WTC11 (cell line): ENCODE measurements at places on chromosomes 5 and 9. TPM values are rescaled to one million over a fixed set of nuclear protein-coding genes. Genes with fewer than 3 reads are reported as not detected.

Gene ZNF883
- total RNA-seq = 22.0 to 25.4 TPM (median 22.6 TPM) in 3 replicates

Gene IFNA21
- not detected in 3 replicates for total RNA-seq

Gene SLC36A3
- total RNA-seq = not detected in 3 replicates

Gene CKMT2
- total RNA-seq = 1.8 to 3.1 TPM (median 2.4 TPM) in 3 replicates

Gene BAAT
- total RNA-seq = 0.11 to 0.17 TPM (median 0.14 TPM) in 3 replicates

Gene HMGXB3
- 27.8 to 31.6 TPM (median 31.4 TPM) in 3 replicates for total RNA-seq

Gene RPL35
- total RNA-seq = 1,710 to 1,958 TPM (median 1,927 TPM) in 3 replicates

Gene HNRNPK
- total RNA-seq = 634 to 723 TPM (median 640 TPM) in 3 replicates

Gene GALNT12
- 19.3 to 24.7 TPM (median 23.7 TPM) in 3 replicates for total RNA-seq

Gene ACTBL2
- total RNA-seq = not detected in 3 replicates

Gene C8G
- 0.85 to 1.7 TPM (median 1.5 TPM) in 3 replicates for total RNA-seq

Gene FBP2
- total RNA-seq = not detected in 3 replicates

Gene PIK3R1
- 10.1 to 11.3 TPM (median 11.1 TPM) in 3 replicates for total RNA-seq

Gene CBY3
- 0.25 to 0.37 TPM (median 0.25 TPM) in 3 replicates for total RNA-seq

Gene PDZD2
- 7.1 to 11.4 TPM (median 7.5 TPM) in 3 replicates for total RNA-seq

Gene ADGRD2
- total RNA-seq = 0.61 to 1.6 TPM (median 1.3 TPM) in 3 replicates

Gene CEMIP2
- 40.5 to 43.2 TPM (median 40.6 TPM) in 3 replicates for total RNA-seq

Gene SLC4A9
- total RNA-seq = 0.37 to 0.76 TPM (median 0.50 TPM) in 3 replicates

Gene KCNIP1
- 0.59 to 0.82 TPM (median 0.80 TPM) in 3 replicates for total RNA-seq

Gene BSPRY
- 6.4 to 8.0 TPM (median 7.2 TPM) in 3 replicates for total RNA-seq

Gene ALDH1A1
- total RNA-seq = 1.9 to 3.3 TPM (median 2.4 TPM) in 3 replicates

Gene GLRA1
- total RNA-seq = not detected in 3 replicates

Gene PDGFRB
- total RNA-seq = 5.0 to 7.9 TPM (median 5.1 TPM) in 3 replicates

Gene MIER3
- total RNA-seq = 27.5 to 27.8 TPM (median 27.8 TPM) in 3 replicates

Gene PCDHB6
- 0.23 to 0.37 TPM (median 0.24 TPM) in 3 replicates for total RNA-seq

Gene NEUROG1
- total RNA-seq = 0.13 to 0.18 TPM in 2 of 3 replicates, not detected in the other

Gene EMB
- 36.3 to 40.4 TPM (median 39.7 TPM) in 3 replicates for total RNA-seq

Gene KIF4B
- total RNA-seq = 0.07 to 0.09 TPM in 2 of 3 replicates, not detected in the other

Gene WNT8A
- 0.16 TPM in 1 of 3 replicates, not detected in the others for total RNA-seq

Gene CDH9
- total RNA-seq = 0.07 to 0.48 TPM (median 0.21 TPM) in 3 replicates

Gene SNCAIP
- total RNA-seq = 9.2 to 10.0 TPM (median 9.7 TPM) in 3 replicates

Gene CYFIP2
- total RNA-seq = 95.3 to 102 TPM (median 101 TPM) in 3 replicates

Gene RANBP17
- 23.1 to 27.4 TPM (median 23.1 TPM) in 3 replicates for total RNA-seq

Gene CAVIN4
- 6.7 to 7.1 TPM (median 6.8 TPM) in 3 replicates for total RNA-seq

Gene NTRK2
- 0.02 to 0.05 TPM (median 0.05 TPM) in 3 replicates for total RNA-seq

Gene OGN
- total RNA-seq = 0.11 TPM in 1 of 3 replicates, not detected in the others

Gene TRIM23
- total RNA-seq = 11.2 to 13.0 TPM (median 11.8 TPM) in 3 replicates

Gene TRPM6
- total RNA-seq = 0.66 to 1.4 TPM (median 0.78 TPM) in 3 replicates

Gene IFNA1
- not detected in 3 replicates for total RNA-seq
